ENCODE measurements at places on chromosomes 5 and 9. TPM values are rescaled to one million over a fixed set of nuclear protein-coding genes. Genes with fewer than 3 reads are reported as not detected.

Gene PCDHB7
- 0.52 TPM for total RNA-seq

DNA sequence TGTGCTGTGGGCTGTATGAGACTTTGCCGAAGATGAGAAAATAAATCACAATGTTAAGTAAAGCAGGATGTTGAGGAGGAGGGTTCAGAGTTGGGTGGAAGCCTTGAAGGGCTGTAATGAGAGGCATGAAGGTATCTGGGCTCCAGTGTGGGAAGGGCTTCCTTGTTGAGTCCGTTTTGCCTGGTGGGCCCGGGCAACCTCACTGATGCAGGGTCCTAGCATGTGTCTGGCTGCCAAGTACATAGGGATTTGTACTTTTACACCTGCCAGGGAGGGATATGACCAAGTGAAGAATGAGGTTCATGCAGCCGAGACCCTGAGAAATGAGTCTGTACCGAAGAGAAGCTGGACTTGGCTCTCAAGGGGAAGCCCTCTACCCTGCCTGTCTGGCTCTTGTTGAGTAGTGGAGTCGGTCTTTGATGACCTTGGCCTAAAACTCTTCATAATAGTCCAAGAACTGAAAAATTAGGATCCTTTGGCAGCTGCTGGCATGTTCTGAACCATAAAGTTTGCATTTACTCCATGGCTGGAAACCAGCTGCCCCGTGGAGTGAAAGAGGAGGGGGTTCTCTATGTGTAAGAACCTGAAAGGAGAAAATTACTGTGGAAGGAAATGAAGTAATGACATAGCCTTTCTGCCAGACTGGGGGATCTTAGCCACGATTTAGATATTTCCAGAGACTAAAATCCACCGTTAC is 59.0 kb upstream of the DPYSL3 start:
- no peak for DNase-seq
- H3K27ac ChIP-seq: no peak overlapping the region

GRCh38 chr9:132879457-132880323 is 992 bp downstream of the SPACA9 start:
- H3K27me3 ChIP-seq: no peaks in the 10 kb centered on the region
- no peak for DNase-seq
- peaks cover 14% of the 10 kb centered on the region for H3K4me1 ChIP-seq

GRCh38 chr5:87827539-87827938 is 414.8 kb upstream of the CCNH start:
- no peak overlapping the region for H3K27ac ChIP-seq
- H3K4me3 ChIP-seq: no peak overlapping the region
- H3K27me3 ChIP-seq: no peaks in the 10 kb centered on the region
- no peak for DNase-seq
- H3K36me3 ChIP-seq: no peaks in the 10 kb centered on the region
- H3K4me1 ChIP-seq: no peaks in the 10 kb centered on the region

Gene C5orf58
- total RNA-seq: not detected

GRCh38 chr5:154771383-154771901 is 16.3 kb downstream of the LARP1 start:
- peak overlapping the region; percentile 44 for H3K27ac ChIP-seq
- peaks cover 95% of the 10 kb centered on the region for H3K4me1 ChIP-seq
- no peak overlapping the region for H3K4me3 ChIP-seq
- DNase-seq: peak; percentile 29

GRCh38 chr5:138650196-138650595 is 75.0 kb upstream of the HSPA9 start:
- H3K4me3 ChIP-seq: no peak overlapping the region
- no peak overlapping the region for H3K27ac ChIP-seq
- no peaks in the 10 kb centered on the region for H3K27me3 ChIP-seq
- no peak for DNase-seq
- no peaks in the 10 kb centered on the region for H3K36me3 ChIP-seq
- no peaks in the 10 kb centered on the region for H3K4me1 ChIP-seq

GRCh38 chr5:152462021-152462721 is 57.1 kb upstream of the NMUR2 start:
- no peak for DNase-seq
- no peaks in the 10 kb centered on the region for H3K36me3 ChIP-seq
- no peak overlapping the region for H3K27ac ChIP-seq

DNA sequence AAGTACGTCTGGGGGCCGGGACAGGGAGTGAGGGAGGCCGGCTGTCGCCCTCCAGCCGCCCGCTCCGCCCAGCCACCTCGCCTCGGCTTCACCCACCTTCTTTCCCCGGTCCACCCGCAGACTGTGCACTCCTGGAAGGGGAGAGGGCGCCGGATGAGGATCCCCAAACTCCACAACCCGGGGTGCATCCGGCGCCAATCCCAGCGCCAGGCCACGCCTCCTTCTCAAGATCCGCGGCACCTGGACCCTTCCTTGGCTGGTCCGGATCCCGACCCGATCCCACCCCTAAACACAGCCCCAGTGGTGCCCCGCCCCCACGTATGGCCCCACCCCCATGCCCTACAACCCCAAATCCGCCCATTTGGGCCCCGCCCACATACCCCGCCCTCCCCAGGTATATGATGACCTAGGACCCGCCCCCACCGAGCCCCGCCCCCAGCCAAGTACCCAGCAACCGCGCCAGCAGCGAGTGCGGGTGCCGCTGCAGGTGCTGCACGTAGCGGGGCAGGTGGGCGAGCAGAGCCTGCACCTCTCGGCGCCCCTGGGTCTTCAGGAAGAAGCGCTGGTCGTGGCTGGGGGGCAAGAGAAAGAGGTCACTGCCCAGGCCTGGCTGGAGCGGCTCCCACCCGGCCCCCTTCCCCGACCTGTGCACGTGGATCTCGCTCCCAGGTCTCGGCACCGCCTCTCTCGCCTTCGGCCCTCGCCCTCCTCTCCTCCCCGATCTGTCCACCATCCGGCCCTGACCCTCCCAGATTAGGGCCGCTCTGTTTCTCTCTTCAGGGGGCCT is 3.2 kb downstream of the PIP5KL1 start:
- no peak overlapping the region for H3K27ac ChIP-seq
- no peaks in the 10 kb centered on the region for H3K36me3 ChIP-seq
- no peaks in the 10 kb centered on the region for H3K27me3 ChIP-seq
- peaks cover 35% of the 10 kb centered on the region for H3K4me1 ChIP-seq
- peak; percentile 79 for DNase-seq

- H3K4me3 ChIP-seq: no peak overlapping the region
- no peak overlapping the region for H3K27ac ChIP-seq
- peaks cover 34% of the 10 kb centered on the region for H3K4me1 ChIP-seq
- H3K27me3 ChIP-seq: no peaks in the 10 kb centered on the region
- H3K36me3 ChIP-seq: no peaks in the 10 kb centered on the region
- peak; percentile 40 for DNase-seq
Measured at GRCh38 chr9:34070606-34071324, 22.1 kb upstream of the UBAP2 start.

GRCh38 chr9:15867334-15867733 is 314.5 kb downstream of the CCDC171 start:
- H3K36me3 ChIP-seq: no peaks in the 10 kb centered on the region
- H3K4me3 ChIP-seq: no peak overlapping the region
- no peaks in the 10 kb centered on the region for H3K4me1 ChIP-seq
- no peaks in the 10 kb centered on the region for H3K27me3 ChIP-seq
- DNase-seq: no peak
- no peak overlapping the region for H3K27ac ChIP-seq

- no peaks in the 10 kb centered on the region for H3K27me3 ChIP-seq
- DNase-seq: no peak
- no peak overlapping the region for H3K4me3 ChIP-seq
- H3K36me3 ChIP-seq: no peaks in the 10 kb centered on the region
- no peaks in the 10 kb centered on the region for H3K4me1 ChIP-seq
Measured at GRCh38 chr9:12689233-12689632, 4.0 kb upstream of the TYRP1 start.

DNA sequence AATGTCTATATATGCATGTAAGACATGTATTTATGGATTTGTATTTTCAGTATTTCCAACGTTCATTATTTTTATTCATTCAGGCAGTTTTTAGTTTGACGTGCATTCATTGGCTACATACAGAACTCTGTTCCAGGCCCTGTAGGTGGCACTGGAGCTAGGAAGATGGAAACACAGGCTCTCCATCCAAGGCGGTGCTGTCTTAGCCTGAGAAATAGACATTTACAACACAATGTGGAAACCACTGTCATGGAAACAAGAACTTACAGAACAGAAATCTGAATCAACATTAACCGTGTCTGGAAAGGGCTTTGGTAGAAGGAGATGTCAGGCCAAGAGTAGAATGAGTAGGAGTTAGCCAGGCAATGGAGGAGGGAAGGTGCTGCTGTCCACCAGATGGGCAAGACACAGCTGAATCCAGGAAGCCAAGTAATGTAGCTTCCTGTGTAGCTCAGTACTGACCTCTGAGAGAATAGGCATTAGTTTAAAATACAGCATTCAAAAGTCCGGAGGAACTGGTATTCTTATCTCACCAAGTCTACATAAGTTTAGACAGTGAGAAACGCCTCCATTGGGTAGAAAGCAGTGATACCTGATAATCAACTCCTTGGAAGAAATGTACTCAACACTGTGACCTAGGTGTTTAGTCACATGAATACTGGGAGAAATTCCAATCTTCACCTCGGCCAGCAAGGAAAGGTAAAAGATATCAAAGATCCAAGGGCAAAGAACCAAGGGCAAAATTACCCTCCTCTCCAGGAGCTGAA is 388.6 kb upstream of the CDH6 start:
- H3K27me3 ChIP-seq: no peaks in the 10 kb centered on the region
- H3K36me3 ChIP-seq: no peaks in the 10 kb centered on the region

DNA sequence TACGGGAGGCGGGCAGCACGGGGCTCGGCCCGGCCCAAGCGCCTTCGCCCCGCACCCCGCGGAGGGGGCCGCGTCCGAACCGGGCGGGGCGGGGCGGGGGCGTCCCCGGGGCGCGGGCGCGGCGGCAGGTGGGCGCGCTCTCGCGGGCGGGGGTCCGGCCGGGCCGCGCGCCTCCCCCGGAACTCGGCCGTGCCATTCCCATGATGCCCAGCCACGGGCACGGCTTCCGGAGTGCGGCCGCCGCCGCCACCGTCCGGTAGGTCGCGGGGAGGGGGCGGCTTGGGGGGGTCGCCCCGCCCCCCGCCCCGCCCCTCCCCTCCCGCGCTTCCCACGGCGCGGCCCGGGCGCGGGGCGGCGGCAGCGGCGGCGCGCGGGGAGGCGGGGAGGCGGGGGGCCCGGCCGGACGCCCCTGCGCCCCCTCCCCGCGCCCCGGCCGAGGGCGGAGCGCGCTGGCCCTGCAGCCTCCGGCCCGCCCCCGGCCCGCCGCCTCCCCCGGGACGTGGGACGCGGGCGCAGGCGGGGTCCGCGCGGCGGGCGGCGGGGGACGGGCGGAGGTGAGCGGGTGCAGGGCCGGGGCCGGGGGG is at the start of gene PPP1R26:
Gene PPP1R26 (plus strand): TSS at position 314 of the 584 bp plus-strand sequence. CDS start 4,729 bp downstream, outside the sequence.
- peak within 1 kb of the TSS; percentile 96 for H3K27ac ChIP-seq
- peak within 1 kb of the TSS; percentile 78 for H3K4me3 ChIP-seq
- H3K36me3 ChIP-seq: no peaks in the 10 kb centered on the region
- peak; percentile 49 for DNase-seq
- no peaks in the 10 kb centered on the region for H3K27me3 ChIP-seq

DNA sequence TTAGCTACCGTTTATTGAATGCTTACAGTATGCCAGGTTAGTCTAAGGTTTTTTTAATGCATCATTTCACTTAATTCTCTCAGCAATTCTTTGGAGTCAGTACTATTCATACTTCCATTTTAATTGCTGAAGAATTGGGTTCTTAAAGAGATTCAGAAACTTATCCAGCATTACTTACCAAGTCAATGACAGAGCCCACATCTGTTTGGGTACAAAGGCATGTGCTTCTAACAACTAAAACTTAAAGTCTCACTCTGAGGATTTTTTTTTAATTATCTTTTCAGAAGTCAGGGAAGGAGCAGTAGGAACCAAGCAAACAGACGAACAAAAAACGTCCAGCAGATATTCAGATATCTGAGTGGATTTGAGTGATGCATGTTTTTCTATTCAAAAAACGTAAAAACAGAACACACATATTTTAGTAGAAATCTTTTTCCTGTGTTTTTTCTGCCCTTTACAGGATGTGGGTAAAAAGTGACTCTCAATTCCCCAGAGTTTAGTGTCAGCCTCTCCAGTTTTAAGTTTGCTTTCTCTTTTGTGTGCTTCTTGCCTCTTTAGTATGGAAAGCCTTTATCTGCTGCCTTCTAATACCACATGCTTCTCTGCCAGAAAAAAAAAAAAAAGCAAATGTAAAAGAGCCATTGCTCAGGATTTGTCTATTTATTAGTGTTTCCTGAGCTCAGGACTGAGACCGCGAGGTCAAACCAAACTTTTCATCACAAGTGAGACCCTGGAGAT is 118.0 kb downstream of the PRKACG start:
- peaks cover 24% of the 10 kb centered on the region for H3K4me1 ChIP-seq
- H3K27ac ChIP-seq: no peak overlapping the region
- H3K4me3 ChIP-seq: no peak overlapping the region
- H3K36me3 ChIP-seq: no peaks in the 10 kb centered on the region
- no peaks in the 10 kb centered on the region for H3K27me3 ChIP-seq
- no peak for DNase-seq

GRCh38 chr5:102772273-102772672 is 17.2 kb downstream of the PAM start:
- no peaks in the 10 kb centered on the region for H3K27me3 ChIP-seq
- no peak overlapping the region for H3K27ac ChIP-seq
- peaks cover 23% of the 10 kb centered on the region for H3K4me1 ChIP-seq
- H3K36me3 ChIP-seq: no peaks in the 10 kb centered on the region
- no peak for DNase-seq

DNA sequence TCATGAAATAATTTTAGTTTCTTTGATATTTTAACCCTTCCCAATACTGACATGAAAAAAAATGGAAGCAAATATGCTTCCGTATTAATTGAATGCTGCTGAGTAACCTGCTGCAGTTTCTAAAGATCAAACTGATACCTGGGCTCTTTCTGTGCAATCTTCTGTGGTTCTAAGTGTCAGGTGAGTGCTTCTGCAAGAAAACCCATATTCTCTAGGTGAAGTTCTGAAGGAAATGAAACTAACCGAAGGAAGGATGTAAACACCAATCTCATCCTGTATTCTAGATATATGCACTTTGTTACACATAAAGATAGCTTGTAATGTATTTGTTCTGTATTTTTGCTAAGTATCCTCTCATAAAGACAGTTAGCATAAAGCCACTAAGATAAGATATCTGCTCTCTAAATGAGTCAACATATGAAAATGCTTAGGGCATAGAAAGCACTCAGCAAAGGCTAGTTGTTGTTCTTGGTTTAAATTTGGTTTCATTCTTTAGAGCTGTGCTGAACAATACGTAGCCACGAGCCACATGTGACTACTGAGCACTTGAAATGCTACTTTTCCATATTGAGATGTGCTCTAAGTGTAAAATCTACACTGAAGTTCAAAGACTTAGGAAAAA is 52.0 kb downstream of the ITGA2 start:
- peaks cover 10% of the 10 kb centered on the region for H3K4me1 ChIP-seq
- no peaks in the 10 kb centered on the region for H3K36me3 ChIP-seq
- no peaks in the 10 kb centered on the region for H3K27me3 ChIP-seq
- DNase-seq: no peak

Gene SHISAL2B
- 0.99 TPM for total RNA-seq

- H3K4me1 ChIP-seq: peaks cover 17% of the 10 kb centered on the region
- DNase-seq: peak; percentile 61
- H3K4me3 ChIP-seq: peak overlapping the region; percentile 51
Measured at GRCh38 chr5:43041669-43042175, 1.6 kb upstream of the ANXA2R start.

Gene PITX1
- total RNA-seq: not detected
